ENCODE measurements at places on chromosomes 13 and 19.

DNA sequence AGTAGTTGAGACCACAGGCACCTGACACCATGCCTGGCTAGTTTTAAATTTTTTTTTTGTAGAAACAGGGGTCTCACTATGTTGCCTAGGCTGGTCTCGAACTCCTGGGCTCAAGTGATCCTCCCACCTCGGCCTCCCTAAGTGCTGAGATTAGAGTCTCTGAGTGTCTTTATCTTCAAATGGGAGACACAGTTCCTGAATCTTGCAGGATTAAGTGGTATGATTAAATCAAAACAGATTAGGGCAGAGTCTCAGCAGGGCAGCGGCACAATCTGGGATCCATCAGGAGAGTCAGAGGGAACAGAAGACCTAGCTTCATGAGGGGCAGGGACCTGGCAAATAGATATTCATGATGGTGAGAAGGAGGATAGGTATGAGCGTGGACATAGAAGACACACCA lies 953 bp downstream of the RLN3 start:
- DNase-seq: no peak

DNA sequence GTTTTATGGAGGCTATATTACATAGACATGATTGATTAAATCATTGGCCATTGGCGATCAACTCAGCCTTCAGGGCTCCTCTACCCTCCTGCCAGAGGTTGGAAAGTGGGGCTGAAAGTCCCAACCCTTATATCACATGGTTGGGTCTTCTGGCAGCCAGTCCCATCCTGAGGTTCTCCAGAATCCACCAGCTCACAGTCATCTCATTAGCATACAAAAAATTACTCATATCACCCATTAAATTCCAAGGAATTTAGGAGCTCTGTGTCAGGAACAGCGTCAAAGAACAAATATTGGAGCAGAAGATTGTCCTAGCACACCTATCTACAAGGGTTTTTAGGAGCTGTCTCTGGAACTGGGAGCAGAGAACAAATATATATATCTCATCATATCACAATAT lies 39.4 kb upstream of the FARP1 start:
- no peak for DNase-seq

GRCh38 chr19:40512110-40512472 lies 45.3 kb downstream of the SPTBN4 start:
- DNase-seq: no peak

DNA sequence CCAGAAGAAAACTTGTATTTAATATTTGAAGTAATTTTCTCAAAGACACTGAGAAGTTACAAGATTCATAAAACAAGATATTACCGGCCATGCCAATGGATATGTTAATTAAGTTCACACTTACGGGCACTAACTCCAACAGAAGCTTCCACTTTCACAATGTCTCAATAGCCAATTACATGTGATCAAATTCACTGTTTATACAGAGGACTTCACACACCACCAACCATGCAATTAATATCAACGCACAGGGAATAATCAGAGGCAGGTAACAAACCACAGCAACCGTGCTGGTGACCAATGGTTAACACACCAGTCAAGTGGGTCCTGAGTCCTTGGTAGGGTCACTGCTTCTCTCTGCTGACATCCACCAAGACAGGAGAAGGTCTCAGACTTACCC lies 5.9 kb upstream of the ACOD1 start:
- DNase-seq: no peak

- no peak for DNase-seq
Measured at GRCh38 chr13:65808061-65808460, 1422.1 kb downstream of the PCDH9 start.

DNA sequence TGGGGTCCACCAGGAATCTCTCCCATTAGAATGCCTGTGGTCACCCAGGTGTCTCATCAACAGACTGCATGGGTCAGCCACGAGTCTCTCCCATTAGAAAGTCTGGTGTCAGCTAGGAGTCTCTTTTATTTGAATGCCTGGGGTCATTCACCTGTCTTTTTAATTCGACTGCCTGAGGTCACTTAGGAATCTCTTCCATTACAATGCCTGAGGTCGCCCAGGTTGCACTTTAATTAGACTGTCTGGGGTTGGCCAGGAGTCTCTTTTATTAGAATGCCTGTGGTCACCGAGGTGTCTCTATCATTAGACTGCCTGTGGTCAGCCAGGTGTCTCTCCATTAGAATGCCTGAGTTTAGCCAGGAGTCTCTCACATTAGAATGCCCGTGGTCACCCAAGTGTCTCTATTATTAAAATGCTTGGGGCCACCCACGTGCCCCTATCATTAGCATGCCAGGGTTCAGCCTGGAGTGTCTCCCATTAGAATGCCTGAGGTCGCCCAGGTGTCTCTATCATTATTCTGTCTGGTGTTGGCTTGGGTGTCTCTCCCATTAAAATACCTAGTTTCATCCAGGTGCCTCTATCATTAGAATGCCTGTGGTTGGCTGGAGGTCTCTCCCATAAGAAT lies 1474.3 kb downstream of the UQCRFS1 start:
- DNase-seq: no peak

- no peak for DNase-seq
Measured at GRCh38 chr19:13012690-13013608, 17.7 kb downstream of the NFIX start.

DNA sequence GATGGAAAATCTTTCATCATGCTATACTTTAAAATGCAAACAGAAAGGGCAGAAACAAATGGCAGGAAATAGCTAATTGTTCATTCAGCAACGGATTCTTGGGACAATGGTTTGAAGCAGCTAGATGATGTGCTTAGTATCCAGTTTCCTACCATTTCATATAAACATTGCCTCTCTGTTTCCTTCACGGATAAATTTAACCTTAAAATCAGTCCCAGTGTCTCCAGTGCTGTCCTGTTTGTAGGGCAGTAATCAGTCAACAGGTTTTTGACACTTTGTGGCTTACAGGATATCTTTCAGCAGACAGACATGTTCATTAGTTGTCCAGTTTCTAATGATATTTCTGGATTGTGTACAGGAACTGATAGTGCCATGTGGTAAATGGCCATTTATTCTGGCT lies 24.7 kb upstream of the RB1 start:
- no peak for DNase-seq

DNA sequence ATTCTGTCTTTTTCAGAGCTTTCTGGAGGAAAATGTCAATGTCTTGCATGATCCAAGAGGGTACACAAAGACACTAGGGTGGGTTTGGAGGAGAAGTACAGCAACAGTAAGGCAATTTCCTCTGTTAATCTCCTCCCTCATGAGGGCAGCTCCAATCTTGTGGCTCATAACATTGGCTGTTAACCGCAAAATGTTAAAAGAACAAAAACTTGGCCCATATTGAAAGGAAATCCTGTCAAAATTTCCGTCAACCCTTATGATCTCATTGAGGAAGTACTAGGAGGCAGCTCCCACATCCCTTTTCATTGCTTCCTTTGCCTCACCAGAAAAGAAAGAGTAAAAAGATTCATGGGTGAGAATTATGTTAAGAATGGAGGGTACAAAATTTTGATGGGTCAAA lies 11.6 kb downstream of the OXGR1 start:
- DNase-seq: no peak

GRCh38 chr13:33281951-33282595 lies 3.5 kb downstream of the STARD13 start:
- DNase-seq: no peak

- DNase-seq: no peak
Measured at GRCh38 chr19:39032063-39032918, at the start of gene FBXO27. TSS of gene FBXO27 (minus strand) at chr19:39032549. CDS start at chr19:39032227, 322 bp downstream.

- DNase-seq: no peak
Measured at GRCh38 chr13:99399623-99399974, 92.4 kb upstream of the GPR183 start.

DNA sequence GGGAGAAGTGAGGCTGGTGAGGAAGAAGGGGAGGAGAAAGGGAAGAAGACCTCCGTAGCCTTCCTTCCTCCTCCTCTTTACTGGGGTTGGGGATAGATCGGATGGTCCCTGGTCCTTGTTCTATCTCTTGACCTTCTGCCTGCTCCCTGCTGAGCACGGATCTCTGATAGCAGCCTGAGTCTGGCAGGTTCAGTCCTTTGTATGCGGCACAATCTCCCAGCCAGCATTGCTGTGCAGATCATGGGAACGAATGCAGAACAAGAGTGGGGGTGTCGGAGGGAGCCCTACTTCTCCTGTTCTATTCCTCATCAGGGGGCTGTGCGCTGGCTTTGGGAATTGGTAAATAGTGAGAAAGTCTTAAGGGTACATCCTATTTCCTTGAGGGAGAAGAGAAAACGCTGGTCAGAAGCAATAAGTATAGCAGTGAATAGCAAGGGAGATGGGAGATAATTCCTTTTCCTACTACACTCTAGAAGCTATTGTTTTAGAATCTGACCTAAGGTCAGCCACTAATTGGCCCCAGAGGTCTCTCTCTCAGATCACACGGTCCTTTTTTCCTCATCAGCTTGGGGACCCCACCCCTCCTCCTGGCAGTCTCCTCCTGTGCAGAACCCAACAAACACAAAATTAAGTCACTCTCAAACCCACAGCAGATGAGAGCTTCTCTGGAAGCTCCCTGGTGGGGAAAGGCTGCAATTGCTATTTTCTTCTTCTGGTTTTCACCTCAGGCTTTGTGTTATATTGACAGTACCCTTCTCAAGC lies 41.0 kb downstream of the KL start:
- no peak for DNase-seq

DNA sequence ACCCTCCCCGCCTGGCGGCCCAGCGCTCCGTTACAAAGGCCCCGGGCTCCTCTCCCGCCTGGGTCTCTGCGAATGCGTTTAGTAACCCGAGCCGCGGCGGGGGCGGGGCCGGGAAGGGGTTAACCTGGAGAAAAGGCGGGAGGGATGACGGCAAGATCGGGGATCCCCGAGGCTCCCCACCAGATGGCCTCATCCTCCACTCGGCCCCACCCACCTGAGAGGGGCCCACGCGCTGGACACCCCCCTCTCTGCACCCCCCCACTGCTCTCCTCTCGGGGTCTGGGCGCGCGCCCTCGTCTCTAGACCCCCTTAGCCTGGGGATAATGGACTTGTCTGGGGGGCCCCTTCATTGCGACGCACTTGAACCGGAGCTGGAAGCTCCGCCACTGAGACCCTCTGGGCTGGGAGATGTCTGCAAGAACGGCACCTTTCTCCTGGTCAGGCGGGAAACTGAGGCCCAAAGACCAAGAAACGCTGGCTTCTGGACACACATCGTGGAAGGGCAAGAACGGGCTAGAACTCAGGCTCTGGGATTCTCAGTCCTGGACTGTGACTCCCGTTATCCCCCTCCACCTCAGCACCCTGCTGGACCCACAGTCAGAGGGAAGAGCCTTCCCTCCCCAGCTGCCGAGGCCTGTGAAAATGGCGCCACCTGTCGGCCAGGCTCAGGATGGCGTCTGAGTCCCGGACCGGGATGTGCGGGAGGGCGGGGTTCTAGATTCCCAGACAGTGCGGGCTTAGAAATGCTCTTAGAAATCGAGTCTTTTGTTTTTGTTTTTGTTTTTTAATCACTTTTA lies 2.9 kb upstream of the LTBP4 start:
- DNase-seq: no peak

DNA sequence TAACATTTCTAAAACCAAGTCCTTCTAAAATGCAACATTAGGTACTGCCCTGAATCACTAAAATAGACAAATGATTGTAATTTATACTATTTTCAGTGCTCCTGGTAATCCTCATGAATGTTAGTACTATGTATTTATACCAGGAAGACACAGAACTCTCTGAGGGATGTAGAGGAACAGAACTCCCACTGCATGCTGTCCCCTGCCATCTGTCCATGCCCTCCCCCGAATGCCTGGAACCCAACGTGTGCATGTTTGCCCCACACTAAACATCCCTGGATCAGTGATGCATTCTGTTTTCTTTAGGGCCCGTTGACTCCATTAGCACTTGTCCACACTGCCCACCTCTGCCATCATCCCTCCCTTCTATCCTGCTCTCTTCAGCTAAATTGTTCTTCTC lies 26.5 kb downstream of the ENOX1 start:
- no peak for DNase-seq

GRCh38 chr13:29136341-29136740 lies 316.2 kb downstream of the MTUS2 start:
- DNase-seq: no peak

DNA sequence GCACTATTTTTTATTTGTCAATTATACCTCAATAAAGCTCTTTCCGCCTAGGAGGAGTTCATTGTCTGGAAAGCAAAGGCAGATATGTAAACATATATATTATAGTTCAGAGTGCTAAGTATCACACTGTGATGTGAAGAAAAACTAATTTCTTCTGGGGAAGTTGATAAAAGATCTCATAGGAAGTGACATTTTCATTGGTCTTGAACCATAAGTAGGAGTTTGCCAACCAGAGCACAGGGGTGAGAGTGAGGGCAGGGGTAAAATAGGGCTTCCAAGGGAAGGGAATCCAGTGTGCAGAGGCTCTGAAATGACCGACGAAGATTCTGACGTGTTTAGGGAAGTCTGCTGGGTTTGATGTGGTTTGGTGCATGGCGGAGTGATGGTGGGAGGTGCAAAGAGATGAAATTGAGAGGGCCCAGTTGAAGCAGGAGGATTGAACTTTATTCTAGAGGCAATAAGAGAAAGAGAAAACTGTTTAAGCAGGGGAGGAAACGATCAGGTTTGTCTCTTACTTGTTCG lies 780 bp upstream of the GTF2F2 start:
- no peak for DNase-seq

GRCh38 chr13:92172191-92172590 lies 773.8 kb downstream of the GPC5 start:
- DNase-seq: no peak

- DNase-seq: no peak
Measured at GRCh38 chr19:30254158-30254557, 118.0 kb upstream of the ZNF536 start.

- DNase-seq: no peak
Measured at GRCh38 chr13:23427881-23428528, 5.5 kb downstream of the SACS start.

- DNase-seq: no peak
Measured at GRCh38 chr19:38559428-38560401, 58.0 kb downstream of the MAP4K1 start.

DNA sequence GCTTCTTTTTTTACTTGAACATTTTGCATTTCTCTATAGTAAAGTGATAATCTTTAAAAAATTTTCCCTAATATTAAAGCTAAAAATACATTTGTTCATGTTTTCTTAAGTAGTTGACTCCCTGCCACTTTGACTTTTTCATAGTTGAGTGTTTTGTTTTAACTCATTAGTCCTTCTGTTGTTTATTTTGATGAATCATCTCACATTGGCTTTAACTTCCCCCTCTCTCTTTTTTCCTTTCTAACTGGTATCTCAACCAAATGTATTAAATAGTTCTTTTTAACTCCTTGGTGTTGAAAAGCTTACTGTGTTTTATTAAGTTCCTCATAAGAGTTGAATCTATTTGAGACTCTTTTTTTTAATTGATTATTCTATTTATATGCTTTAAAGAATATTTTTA lies 2.8 kb downstream of the TNFSF13B start:
- no peak for DNase-seq
